Activated CD4-positive, alpha-beta T cell treated with anti-CD3 and anti-CD28 coated beads for 1 hour (primary cell): ENCODE measurements at places on chromosomes 11 and 22.

DNA sequence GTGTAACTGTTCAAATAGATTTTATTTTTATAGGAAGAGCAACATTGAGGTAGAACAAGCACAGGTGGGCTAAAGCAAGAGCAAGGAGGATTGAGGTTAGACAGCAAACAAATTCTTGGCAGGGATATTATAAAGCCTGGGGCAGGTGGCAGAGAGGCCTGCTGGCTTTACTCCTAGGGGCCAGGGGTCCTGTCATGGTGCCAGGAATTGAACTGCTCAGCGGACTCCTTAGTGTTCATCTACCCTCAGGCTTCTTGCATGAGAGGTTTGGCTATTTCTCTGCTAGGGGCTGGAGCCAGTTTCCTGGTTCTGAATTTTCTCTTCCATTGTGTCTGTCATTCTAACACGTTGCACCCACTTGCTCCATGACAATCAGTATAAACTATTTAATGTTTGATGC, 217.2 kb upstream of the NCAM1 start:
- DNase-seq, result no peak

DNA sequence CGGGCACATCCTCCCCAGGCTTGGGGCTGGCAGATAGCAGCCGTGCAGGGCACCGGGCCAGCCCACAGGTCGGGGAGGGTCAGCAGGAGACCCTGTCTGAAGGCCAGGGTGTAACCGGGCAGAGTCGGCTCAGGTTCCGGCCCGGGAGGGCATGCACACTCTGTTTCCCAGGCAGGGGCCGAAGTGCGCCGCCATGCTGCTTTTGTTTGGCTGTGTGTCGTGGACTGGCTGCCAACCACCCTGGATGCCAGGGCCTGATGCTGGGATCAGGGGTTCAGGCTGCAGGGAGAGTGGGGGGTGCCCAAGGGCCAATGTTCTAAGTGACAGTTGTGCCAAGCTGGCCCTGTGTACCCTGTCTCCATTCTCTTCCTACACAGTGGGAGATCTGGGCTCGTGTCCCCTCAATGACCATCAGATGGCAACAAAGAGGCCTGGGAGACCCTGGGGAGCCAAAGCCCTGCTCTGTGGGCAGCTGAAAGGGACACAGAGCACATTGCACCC, 120.9 kb upstream of the B3GAT1 start:
- DNase-seq, result no peak

DNA sequence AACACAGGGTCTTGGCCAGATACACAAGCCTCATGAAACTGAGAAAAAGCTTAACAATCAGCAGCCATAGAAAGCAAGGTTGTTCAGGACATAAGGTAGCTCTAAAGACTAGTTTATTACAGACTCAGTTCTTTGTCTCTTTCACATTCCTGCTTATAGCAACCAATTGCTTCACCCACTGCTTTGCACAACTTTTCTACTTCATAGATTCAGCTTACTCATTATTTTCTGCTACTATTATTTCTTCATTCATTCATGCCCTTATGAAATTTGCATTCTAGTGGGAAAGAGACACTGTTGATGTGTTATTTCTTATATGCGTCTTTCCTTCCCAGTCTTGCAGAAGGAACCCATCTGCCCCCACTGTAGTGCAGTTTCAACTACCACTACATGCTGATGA, 4.7 kb downstream of the CCDC34 start:
- DNase-seq, result no peak

DNA sequence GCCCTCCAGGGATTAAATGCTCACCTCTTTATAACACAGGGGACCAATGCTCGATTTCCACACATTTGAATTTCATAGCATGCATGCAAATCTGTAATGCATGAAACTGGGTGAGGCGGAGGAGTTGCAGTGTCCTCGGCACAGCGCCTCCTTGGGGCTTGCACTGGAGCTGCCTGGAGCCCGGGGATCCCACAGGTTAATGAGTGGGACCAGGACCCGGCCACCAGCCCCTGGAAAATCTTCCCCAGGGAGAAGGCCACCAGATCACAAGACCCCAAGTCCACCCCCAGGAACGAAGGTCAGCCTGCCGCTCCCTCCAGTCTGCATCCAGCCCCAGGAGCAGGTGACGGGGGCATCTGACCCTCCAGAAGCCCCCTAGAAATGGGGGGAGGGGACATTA, 119.1 kb downstream of the MN1 start:
- no peak for DNase-seq

DNA sequence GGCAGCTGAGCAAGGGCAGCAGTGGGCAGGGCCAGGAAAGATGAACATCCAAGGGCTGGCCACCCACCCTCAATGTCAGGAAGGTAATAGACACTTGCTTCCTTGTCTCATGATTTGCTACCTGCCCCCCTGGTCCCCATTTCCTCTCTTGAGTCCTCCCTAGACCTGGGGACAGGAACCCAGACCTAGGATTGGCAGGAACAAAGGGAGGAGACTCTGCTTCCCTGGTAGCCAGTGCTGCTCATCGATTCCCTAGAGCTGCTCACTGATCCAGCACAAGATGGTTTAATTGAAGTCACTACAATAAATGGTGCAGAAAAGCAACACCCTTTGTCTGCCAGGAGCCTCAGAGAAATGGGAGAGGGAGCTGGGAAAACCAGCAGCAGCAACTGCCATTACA, 67.8 kb upstream of the CHST1 start:
- no peak for DNase-seq

GRCh38 chr11:27619763-27620335, 80.4 kb downstream of the BDNF start:
- DNase-seq, result no peak

DNA sequence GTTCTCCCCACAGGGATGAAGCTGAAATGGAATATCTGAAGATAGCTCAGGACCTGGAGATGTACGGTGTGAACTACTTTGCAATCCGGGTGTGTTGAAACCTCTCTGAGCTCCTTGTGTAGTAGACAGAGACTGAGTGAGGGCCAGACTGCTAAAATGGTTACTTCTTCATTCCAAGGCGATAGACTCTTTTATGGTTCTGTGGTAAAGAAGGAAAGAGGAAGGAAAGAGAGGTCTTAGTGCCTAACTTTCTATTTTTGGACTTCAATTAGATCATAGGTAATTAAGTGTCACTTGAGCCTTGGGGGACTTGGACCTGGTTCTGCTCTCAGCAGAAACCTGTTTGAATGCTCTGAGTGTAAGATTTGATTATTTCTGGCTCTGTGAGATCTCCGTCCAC, 54.7 kb downstream of the NF2 start:
- DNase-seq, result no peak

DNA sequence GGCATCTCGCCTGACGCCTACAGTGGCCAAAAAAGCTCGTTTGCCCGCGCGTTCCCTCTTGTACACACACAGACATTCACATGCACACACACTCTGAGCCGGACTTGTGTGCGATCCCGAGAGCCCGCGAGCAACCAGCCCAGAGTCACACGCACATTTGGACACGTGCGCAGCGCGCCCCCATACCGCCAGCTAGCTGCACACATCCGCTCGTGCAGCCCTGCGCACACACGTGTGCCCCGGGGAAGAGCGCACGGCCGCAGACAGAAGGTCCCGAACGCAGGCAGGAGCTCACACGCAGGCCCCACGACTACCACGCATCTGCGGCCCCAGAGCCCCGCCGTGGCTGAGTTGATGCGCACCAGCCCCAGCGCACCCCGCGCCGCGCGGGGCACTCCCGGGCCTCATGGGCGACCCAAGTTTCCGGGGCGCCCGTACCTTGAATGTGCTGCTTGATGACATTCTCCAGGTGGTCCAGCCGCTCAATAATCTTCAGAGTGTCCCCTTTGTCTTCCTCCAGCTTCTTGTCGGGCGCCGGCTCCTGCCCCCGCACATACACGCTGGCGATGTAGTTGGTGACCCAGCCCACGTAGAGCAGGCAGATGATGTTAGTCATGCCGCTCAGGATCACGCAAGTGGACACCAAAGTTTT, 758 bp downstream of the GALNT18 start:
- no peak for DNase-seq

DNA sequence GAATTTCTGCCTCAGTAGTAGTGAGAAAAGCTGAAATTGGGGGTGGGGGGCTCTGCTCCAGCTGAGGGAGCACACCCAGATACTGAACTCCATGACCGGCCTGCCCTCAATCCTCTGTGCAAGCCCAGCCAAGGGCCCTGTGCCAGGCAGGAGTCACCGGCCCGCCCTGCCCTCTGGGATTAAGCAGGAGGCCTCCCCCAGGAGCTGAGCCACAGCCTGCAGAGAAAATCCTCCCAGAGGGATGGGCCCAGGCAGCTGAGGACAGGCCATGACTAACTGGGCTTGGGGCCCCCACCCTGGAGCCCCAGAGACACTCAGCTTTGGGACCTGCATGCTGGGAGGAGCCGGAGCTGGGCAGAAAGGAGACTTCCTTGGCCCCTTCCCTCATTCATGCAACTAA, 48.8 kb downstream of the MN1 start:
- DNase-seq, result no peak

- no peak for DNase-seq
Observed at GRCh38 chr22:20654343-20655208, 119.3 kb upstream of the SERPIND1 start.

DNA sequence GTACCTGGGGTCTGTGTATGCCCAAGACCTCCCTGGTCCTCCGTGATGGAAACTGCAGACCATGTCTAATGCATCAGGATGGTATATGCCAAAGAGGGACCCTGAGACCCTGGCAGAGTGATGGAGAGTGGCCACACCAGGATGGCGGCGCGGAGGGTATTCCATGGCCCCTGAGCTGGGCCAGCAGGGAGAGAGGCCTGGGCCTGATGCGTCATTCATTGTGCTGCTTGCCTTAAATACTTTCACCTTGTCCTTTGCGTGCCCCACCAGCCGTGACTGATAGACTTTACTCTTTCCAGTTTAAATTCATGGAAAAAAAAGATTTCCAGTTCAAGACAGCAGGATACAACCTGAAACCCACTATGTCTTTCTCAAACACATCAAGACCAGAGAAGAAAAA, 5.6 kb upstream of the NDUFV1 start:
- DNase-seq, result no peak

DNA sequence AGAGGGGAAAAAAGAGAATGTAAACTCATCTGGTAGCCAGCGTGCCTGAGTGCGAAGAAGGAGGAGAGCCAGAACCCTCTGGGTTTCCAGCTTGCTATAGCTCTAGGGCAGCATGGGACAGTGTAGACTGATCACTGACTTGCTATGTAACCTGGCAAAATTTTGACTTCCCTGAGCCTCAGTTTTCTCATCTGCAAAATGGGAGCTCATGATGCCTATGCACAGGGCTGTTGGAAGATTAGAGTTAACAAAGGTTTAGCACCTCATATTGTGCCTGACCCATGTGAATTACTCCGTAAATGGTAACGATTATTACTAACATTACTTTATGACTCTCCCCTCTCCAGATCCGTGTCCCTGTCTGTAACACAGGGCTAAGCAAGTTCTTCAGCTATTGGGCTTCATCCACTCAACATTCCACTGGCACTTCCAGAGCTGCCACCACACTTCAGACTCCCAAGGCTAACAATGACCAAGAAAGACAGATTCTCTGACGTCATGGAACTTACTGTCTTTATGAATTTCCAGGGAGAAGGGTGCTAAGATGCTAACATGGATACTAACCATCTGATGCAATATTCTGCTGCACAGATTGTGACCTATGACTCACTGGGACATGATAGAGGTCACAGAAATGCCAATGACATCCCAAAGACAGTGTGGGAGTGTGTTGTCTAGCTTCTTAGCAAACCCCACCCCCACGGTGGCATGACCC, 195.2 kb downstream of the TRIM29 start:
- no peak for DNase-seq

- no peak for DNase-seq
Observed at GRCh38 chr11:8265681-8266241, 2.1 kb upstream of the LMO1 start.

- DNase-seq, result no peak
Observed at GRCh38 chr11:35682230-35683173, 19.9 kb downstream of the TRIM44 start.

DNA sequence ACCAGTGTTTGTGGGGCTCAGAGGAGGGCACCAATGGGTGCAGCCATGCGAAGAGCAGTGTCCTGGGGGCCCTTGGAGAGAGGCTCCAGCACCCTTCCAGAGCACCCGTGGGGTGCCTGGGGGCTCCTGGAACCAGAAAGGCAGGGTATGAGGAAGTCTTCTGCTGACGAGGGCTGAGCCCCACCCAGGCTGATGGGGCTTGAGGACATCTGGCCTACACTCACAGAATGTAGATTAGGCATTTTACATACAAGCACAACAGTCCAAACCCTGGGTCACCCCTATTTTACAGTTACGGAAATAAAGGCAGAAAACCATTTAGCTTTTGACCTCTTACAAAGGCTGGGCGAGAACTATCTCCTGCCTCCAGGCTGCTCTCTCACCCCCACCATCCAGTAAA, 47.6 kb downstream of the ADAMTS8 start:
- no peak for DNase-seq

- DNase-seq, result no peak
Observed at GRCh38 chr11:122799406-122800105, 38.7 kb upstream of the CRTAM start.

GRCh38 chr11:64688534-64688982, 34.4 kb downstream of the NRXN2 start:
- DNase-seq, result peak; percentile 85

DNA sequence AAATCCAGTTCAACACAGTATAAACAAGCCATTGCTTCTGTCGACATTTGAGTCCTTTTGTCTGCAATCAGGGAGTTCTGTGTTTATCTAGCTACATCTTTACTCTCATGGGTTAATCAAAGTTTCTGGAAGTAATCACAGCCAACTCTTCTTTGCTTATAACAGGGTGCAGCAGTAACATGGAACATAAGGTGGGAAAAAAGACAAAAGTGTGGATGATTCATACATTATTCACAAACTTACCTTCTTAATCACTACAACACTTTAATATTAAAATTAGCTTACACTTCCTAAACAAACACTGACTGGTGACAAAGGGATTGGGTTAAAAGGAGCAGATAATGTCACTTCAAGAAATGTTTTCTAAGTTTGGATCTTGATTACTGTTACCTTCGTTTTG, 44.7 kb downstream of the SNX19 start:
- DNase-seq, result no peak

DNA sequence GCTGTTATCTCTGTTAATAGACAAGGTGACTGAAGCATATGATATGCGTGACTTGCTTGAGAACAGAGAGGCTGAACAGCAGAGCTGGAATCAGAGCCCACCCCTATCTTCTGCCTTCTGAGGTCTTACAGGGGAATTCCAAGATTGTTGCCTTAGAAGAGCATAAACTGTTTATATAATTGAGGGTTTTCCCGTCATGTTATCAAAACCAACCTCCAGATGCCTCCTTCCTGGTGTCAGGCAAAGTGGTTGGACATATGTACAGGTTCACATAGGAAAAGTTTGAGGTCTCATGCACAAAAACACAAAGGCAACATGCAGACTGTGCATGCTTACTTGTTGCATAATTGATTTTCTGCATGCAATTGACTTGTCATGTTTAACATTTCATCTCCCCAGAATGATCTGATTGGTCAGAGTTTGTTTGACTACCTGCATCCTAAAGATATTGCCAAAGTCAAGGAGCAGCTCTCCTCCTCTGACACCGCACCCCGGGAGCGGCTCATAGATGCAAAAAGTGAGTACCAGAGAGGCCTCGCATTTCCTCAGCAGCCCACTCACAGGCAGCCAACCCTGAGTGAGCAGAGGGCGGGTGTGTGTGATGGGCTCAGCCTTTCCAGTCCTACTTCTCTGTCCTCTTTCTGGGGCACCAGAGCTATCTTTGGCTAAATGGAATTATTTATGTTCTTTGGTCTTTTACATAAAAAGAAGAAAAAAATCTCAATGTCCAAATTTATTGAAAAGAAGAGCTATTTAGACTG, 88.9 kb downstream of the BMAL1 start:
- no peak for DNase-seq
